ENCODE measurements at places on chromosomes 5 and 9.

- no peak for DNase-seq
Measured at GRCh38 chr9:87854580-87854955, 28.1 kb upstream of the SPATA31E1 start.

DNA sequence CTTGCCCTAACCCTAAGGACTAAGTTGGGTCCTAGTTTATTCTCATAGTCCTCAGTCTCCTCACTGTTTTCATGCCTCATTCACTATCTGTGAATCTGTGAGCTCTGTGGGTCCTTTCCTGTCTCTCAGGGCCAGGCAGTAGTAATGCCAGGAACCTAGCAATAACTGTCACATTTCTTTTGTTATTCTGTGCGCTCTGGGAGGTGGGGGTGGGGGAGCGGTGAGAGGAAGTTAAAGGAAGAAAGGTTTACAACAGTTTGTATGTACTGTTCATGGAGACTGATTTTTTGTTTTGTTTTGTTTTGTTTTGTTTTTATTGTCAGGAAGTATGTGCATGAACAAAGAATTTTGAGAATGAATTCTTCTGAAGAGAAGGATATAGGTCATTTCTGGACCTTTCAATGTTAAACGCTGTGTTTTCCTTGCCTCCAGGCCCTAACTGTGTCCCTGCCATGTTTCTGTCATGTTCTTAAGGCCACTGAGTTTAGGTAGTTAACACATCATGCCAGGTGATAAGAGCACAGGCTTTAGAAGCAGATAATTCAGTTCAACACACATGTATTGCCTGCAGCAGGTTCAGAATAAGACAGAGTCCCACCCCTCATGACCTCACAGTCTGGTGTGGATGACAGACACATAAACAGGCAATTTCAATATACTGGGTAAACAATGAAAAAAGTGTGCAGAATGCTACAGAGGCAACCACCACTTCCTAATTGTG lies 13.3 kb upstream of the FEM1C start:
- no peak for DNase-seq

- DNase-seq, result no peak
Measured at GRCh38 chr5:121913418-121913817, 48.4 kb upstream of the SRFBP1 start.

DNA sequence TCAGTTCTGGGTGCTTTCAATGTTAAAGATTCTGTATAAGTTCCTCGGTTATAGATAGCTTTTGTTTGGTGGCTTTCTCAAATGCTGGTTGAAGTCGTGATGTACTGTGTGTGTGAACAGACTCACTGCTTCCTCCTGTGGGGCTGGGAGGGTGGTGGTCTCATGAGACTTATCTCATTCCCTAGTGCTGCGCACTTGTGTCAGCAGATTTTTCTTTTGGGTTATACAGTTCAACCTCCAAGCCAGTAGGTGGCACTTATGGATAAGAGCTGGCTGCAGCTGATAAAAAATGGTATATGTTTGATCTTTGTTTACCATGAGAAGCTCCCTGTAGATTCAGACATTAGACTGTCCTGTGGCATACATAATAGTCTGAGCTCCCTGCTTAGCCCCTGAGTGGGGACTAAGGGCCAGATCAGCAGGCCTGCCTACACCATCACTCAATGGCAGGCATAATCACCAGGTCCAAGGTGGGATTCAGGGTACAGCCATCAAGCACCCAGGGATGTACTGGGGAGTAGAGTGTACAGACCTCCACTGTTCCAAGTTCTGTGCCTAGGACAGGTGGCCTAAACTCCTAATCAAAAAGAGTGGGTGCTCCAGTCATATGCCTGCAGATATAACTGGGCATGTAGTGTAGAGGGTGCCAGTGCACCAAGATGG lies 174.2 kb downstream of the OXCT1 start:
- DNase-seq, result no peak

DNA sequence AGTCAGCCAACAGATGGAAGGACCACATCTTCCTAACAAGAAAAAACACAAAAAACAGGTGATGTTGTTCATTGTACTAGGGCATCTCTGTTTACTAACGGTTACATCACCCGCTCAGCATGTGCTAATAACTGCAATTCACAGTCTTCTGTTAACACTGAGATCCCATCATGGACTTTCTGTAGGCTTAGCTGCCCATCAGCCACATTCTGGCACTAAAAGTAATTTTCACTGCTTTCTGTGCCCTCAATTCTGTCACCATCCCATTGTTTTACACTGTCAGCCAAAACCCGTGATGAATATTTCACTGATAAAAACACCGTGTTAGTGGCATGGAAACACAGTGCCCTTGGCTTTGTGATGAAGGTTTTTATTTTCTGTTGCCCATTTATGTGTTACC lies 64.6 kb downstream of the CAST start:
- no peak for DNase-seq

GRCh38 chr9:96758845-96759673 lies 18.8 kb downstream of the ZNF510 start:
- no peak for DNase-seq

DNA sequence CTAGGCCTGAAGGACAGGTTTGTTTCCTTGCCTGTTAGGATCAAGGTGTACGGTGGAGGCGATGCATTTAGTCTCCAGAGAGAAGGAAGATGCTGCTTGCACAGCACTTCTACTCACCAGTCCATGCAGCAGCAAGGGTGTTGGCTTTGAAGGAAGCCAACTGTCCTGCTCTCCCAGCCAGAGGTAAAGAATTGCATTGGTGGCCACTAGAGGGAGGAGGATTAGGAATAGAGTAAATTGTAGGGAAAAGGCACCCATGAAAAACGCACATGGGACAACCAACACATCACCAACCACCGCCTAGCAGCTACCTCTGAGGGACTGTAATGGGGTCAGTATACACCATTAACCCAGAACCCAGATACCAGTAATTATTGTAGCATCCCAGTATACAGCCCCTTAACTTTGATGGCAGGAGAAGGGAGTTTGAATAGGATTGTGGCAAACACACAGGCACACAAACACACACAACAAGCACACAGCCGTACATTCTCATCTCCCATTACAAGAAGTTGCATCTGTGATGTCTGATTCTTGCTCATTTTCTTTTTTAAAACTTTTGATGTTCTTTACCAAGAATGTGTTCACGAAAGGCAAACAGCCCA lies 267.7 kb downstream of the ADAMTS6 start:
- no peak for DNase-seq

DNA sequence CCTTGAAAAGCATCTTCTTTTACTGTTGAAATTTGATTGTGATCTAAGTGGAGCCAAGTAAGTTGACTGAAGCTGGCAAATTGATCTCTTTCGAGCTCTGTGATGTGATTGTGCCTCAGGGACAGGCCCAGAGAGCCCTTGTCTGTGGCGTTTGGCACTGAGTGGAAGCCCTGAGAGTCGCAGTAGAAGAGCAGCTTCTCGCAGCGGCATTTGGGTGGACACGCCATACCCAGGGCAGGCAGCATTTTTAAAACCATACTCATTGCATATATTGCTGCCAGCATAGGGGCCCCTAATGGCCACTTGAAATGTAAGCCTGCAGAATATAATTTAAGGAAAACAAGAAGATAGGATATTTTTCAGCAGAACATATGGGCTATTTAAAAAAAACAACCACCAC lies 894 bp downstream of the LRRTM2 start:
- DNase-seq, result no peak

DNA sequence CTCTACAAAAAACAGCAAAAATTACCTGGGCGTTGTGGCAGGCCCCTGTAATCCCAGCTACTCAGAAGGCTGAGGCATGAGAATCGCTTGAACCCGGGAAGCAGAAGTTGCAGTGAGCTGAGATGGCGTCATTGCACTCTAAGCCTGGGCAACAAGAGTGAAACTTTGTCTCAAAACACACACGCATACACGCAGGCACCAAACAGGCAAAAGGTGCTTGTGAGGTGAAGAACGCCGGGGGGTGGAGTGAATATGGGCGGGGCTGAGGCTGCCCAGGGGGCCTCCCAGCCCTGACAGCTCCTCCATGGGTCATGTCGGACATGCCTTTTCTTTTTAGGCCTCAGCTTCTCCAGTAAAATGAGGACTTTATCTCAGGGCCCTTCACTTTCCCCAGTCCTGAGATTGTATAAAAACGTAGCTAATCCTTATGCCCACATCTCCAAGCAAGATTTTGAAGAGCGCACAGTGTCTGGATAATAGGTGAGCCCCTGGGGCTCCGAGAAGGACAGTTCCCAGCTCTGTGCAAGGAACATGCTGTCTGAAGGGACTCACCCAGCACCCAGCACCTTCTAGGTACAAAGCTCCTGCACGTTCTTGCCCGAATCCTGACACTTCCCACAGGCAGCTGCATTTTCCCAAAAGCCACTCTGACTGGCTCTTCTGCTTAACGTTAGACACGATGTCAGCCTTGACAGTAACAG lies 168.3 kb downstream of the COL23A1 start:
- DNase-seq, result no peak

- no peak for DNase-seq
Measured at GRCh38 chr5:167245868-167246267, 1045.6 kb upstream of the WWC1 start.

- no peak for DNase-seq
Measured at GRCh38 chr9:134712926-134713325, 71.3 kb downstream of the COL5A1 start.

GRCh38 chr5:98424681-98425450 lies 348.6 kb upstream of the RGMB start:
- no peak for DNase-seq

- DNase-seq, result no peak
Measured at GRCh38 chr9:13054389-13054788, 225.1 kb downstream of the MPDZ start.

DNA sequence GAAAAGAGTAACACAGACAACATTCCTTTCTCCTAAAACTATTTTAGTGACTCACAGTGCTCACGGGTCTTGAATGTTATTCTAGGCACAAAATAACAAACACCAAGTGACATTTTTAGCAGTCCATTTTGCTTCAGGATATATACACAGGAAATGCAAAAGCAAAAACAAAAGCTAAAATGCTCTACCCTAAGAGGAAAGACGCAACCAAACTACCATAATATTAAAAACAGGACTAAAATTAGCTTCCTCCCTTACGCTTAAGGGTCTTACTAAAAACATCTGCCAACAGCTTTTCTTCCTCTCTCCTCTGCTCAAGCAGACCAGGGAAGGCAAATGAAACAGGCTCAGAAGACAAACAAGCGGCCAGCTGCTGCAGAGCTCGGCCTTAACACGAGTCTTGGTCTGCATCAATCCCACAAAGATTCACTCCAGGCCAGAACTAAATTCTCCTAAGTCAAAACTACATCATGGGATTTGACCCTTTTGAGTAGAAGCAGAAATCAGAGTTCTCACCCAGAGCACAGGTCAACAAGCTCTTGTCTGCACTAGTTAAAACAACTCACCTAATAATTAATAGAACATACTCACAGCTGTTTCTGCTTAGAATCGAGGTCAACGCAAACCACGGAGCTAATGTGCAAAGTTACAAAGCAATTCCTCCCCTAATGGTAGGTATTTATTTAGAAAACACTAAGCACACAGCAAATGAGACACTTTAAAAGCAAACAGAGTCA lies 62.3 kb downstream of the RAPGEF1 start:
- DNase-seq, result no peak

GRCh38 chr5:153896117-153896516 lies 142.6 kb downstream of the FAM114A2 start:
- DNase-seq, result no peak

DNA sequence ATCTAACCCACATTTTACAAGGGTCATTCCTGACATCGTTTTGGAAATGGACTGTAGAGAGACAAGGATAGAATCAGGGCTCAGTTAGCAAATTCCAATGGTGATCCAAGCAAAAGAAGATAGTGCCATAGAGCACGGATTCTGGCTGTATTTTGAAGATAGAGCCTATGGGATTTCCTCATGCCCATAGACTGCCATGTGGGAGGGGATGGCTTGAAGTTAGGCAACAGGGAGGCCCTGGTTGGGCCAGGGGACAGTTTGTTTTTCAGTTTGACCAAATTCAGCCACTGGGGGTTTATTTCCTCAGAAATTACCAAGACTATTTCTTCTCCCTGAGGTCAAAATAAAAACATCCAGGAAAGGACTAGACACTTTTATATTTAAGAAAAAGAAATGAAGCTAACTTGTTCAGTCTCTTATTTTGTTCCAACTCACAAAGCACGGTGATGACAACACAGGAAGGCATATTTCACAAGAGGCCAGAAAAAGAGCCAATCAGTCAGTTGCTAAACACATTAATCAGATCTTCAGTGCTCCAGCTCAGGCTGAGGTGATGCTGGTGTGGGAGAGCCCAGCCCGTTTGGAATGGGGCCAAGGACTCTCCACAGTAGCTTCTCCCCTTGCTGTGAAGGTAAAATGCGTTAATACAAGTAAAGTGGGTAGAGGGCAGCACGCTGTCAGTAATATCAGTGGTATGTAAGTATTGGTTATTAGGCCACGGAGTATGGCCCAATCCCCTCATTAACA lies 4.4 kb upstream of the DCTN4 start:
- DNase-seq, result peak; percentile 79

DNA sequence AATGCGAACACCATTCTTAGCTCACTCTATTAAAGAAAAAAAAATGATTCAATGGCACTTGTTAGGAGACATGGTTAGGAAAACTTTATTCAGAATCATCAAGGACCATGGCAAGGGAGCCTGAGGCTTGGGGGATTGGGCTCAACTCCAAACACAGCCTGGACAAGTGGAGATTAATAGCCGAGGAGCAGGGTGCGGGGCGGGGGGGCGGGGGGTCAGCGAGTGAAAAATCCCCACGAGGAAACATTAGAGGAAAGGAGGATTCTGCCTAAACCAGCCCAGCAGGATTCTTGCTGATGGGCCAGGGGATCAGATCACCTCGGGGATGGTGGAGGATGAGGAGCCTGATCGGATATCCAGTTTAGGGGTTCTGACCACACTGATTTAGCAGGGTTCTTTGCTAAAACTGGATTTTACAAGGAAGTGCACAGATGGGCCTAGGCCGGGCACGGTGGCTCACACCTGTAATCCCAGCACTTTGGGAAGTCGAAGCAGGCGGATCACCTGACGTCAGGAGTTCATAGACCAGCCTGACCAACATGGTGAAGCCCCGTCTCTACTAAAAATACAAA lies 24.4 kb upstream of the FIBCD1 start:
- DNase-seq, result no peak

GRCh38 chr5:65152131-65152530 lies 329.6 kb downstream of the ADAMTS6 start:
- no peak for DNase-seq

DNA sequence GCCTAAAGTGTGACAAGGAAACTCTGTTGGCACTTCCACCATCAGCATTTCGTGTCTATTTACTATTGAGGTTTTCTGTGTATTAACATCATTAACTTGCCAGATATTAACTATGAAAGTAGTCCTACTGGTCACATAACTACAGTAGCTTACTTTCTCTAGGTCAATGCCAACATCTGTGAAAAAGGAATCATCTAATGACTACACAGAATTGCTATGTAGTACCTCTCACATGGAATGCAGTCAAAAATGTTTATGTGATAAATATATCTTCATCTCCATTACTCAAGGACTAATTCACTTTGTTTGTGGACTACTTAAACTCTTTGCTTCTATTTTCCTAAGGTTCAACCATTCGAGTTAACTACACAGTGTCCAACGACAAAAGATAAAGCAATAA lies 2.1 kb downstream of the SCAI start:
- DNase-seq, result no peak

- DNase-seq, result no peak
Measured at GRCh38 chr9:133125941-133126696, 5.1 kb upstream of the RALGDS start.

GRCh38 chr9:122498883-122499288 lies 11.7 kb upstream of the OR1J2 start:
- DNase-seq, result no peak

Data from suprapubic skin (tissue), 4 donors.